H1 (cell line): ENCODE measurements at places on chromosomes 4 and X. TPM values are rescaled to one million over a fixed set of nuclear protein-coding genes. Genes with fewer than 3 reads are reported as not detected.

Gene GLRA2
- not detected in 2 replicates for polyA plus RNA-seq

Gene CLIC2
- polyA plus RNA-seq: 0.05 and 0.08 TPM in 2 replicates

Gene EVC2
- 0.73 and 1.4 TPM in 2 replicates for polyA plus RNA-seq

Gene PARM1
- 2.0 and 2.3 TPM in 2 replicates for polyA plus RNA-seq

Gene EDA
- polyA plus RNA-seq: 7.5 and 7.8 TPM in 2 replicates

Gene MMGT1
- polyA plus RNA-seq: 6.3 and 10.0 TPM in 2 replicates

Gene FGF13
- 6.6 and 10.1 TPM in 2 replicates for polyA plus RNA-seq

Gene ADH7
- not detected in 2 replicates for polyA plus RNA-seq

Gene PRKG2
- 0.24 and 0.45 TPM in 2 replicates for polyA plus RNA-seq

Gene HSD17B13
- 0.05 and 0.09 TPM in 2 replicates for polyA plus RNA-seq

- no peak for DNase-seq
These were observed 107.1 kb upstream of the ATP6AP2 start for GRCh38 chrX:40473460-40474204.

DNA sequence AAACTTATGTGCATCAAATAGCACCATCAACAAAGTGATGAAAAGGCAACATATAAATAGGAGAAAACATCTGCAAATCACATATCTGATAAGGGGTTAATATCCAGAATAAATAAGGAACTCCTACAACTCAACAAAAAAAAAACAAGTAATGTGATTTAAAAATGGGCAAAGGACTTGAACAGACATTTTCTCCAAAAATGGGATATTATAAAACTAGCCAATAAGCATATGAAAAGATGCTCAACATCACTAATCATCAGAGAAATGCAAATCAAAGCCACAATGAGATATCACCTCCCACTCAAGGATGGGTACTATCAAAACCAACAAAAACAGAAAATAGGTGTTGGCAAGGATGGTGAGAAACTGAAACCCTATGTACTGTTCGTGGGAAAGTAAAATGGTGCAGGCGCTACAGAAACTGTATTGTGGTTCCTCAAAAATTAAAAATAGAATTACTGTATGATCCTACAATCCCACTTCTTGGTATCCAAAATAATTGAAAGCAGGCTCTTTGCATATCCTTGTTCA, 2.4 kb downstream of the DNAJB14 start:
- no peak for DNase-seq

DNA sequence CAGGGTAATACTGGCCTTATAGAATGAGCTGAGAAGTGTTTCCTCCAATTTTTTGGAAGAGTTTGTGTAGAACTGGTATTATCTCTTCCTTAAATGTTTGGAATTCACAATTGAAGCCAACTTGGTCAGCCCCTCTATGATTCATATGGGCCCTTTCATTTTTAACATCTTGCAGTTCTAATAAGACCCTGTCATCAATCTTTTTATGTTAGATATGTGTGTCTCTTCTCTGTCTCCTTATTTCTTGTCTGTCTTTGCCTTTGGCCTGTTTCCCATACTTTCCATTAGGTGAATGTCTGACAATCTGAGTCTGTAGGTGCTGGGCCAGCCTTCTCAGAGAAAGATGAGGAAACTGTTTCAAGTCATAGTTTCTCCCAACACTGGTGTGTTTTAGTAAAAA, 88.7 kb downstream of the SLC16A2 start:
- DNase-seq: no peak

GRCh38 chrX:48636776-48637175, 39.5 kb downstream of the WDR13 start:
- no peak for DNase-seq

- no peak for DNase-seq
These were observed 37.9 kb downstream of the SGMS2 start for GRCh38 chr4:107862658-107863057.

GRCh38 chr4:41712425-41712824, 36.1 kb downstream of the PHOX2B start:
- no peak for DNase-seq

DNA sequence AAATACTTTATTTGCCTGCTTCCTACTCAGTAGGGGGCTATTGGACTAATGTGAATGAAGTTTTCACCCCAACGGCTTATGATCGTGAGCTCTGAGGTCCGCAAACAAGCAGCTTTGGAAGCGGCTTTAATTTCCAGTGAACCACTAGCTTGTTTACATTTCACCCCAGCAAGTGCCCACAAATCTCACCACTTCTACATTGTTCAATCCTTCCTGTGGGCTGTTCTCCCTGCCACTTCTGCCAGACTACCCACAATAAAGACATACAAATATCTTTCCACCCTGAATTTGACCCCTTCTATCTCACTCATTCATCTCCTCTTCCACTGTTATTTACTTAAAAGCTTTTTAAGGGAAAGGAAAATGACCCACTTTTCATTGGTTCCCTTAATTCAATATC, 98.0 kb downstream of the CDS1 start:
- no peak for DNase-seq

DNA sequence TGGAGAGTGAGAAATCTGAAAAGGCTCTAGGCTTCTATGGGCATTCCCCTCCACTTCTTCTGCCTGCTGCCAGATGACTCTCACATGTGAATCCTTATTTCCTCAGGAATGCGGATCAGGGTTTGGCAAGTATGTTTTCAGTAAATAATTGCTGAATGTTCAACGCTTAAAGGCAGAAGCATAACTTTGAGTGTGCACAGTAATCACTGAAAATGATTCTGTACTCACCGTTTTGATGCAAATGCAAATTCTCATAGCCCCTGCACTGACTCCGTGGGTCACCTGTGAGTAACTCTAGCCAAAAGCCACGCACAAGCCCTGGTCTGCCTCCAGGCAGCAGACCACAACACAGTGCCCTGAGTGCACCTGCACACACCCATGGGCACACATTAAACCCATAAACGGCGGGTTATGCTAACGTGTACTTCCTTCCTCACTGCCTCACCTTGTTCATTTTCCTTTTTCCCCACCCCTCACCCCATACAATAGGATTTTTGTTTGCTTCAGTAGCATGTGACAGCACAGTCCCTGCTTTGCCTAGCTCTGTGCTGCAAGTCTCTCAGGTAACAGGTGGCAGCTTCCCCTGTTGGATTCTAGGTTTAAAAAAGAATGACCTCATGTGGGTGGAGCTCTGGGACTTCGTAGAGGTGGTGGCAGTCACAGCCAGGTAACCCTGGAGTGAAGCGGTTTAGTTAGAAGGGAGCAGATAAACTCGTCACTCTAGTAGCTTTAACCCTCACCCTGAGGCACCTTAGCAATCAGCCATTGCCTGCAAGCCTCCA, at the start of gene ARHGEF38:
Gene ARHGEF38 (plus strand): TSS at position 656 of the 782 bp plus-strand sequence. CDS start 146 bp downstream, outside the sequence.
- DNase-seq: no peak

DNA sequence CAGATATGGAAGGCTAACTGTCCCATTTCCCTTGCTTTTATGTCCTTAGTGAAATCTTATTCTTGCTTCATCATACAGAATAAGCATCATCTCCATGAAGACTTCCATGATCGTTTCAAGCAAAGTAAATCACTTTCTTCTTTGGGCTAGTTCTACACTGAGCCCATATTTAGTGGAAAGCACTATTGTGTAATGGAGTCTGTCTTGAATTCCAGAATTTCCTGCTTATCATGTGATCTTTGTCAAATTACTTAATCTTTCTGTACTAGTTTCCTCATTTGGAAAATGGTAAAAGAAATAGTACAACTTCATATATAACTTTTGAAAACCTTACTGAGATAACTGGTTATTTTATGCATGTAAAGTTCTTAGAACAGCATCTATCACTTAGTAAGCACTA, 7.6 kb downstream of the ANAPC10 start:
- no peak for DNase-seq

DNA sequence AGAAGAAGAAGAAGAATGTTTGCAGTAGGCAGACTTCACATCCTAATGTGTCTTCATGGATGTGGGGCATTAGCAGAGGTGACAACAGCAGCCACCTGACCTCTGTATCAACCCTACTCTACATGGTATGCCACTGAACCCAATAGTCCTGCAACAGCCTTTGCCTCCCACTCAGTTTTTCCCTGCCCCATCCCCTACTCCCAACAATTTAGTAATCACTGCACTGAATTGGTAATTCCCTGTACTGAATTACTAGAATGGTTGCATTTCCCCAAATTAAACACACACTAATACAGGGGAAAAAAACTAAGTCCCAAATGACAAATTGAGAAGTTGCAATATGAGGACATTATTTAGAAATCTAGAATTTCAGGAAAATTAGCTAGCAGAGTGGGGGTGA, 31.4 kb upstream of the FAM241A start:
- DNase-seq: no peak

DNA sequence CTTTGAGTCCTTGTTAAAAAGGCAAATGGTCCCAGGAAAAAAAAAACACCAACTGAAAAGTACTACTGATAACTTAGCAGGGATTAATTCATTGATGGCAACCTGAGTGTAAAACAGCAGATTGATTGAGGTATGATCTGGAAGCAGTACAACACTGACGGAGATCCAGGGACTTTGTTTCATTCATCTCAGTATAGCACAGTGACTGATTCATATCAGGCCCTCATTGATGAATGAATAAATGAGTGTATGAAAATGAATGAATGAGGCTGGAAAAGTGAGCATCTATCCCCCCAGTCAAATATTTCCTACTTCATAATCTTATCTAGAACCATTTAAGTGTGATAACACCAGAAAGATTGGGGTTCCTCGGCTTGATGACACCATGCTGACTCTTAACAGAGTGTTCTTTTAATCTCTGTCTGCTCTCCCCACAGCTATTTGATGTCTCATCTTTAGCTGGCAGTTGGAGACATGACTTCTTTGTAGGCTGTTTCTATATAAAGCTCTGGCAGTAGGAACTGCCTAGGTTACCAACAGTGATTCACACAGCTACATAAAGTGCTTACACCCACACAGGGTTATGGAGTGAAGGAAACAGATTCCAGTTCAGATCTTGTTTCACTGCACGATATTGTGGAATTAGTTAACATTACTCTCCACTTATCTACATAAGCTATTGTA, 18.6 kb upstream of the RNF128 start:
- DNase-seq: no peak

DNA sequence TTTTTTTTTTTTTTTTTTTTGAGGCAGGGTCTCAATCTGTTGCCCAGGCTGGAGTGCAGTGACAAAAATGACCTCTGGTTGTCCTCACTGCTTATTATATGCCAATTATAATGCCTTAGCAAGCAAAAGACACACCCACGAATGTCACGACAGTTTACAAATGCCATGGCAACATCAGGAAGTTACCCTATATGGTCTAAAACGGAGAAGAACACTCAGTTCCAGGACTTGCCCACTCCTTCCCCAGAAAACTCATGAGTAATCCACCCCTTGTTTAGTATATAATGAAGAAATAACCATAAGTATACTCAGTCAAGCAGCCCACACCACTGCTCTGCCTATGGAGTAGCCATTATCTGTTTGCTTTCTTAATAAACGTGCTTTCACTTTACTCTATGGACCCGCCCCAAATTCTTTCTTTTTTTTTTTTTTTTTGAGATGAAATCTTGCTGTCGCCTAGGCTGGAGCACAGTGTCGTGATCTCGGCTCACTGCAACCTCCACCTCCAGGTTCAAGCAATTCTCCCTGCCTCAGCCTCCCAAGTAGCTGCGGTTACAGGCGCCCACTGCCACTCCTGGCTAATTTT, 106.2 kb downstream of the SMIM20 start:
- no peak for DNase-seq

GRCh38 chr4:56927196-56927595, 19.5 kb downstream of the REST start:
- DNase-seq: no peak

GRCh38 chrX:18701621-18702361, 5.7 kb upstream of the PPEF1 start:
- no peak for DNase-seq

- DNase-seq: no peak
These were observed 1950.7 kb upstream of the IGFBP7 start for GRCh38 chr4:59060895-59061294.

DNA sequence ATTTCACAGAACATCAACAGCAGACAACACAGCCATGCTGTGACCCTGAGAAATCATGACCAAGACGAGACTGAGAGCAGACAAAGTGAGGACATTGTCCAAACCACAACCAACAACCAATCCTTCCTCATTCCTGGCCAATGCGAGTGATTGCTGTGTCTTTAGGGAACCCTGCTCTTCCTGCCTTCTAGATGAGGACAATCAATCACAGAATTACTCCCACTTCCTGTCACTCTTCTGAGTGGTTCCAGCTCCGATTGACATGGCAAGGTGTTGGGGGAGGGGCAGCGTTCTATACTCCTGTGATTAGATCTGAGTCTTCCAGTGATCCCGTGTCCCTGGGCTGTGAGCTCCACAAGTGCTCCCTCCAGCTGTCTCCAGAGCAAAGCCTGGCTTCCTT, 227.8 kb downstream of the STIM2 start:
- DNase-seq: no peak

DNA sequence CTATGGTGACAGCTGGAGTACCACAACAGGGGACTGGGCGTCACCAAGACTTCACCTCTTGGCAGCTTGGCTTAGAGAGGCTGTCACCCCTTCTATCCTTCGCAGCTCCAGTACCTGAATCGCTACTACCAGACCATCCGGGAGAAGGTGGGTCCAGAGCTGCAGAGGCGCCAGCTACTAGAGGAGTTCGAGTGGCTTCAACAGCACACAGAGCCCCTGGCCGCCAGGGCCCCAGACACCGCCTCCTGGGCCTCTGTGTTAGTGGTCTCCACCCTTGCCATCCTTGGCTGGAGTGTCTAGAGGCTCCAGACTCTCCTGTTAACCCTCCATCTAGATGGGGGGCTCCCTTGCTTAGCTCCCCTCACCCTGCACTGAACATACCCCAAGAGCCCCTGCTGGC, 11.6 kb upstream of the SASH3 start:
- DNase-seq: no peak
